ENCODE measurements at places on chromosomes 6 and 20. TPM values are rescaled to one million over a fixed set of nuclear protein-coding genes. Genes with fewer than 3 reads are reported as not detected.

PRPH2 gene
- 2.0 TPM for total RNA-seq

OLIG3 gene
- total RNA-seq, result not detected

EMILIN3 gene
- 0.09 TPM for total RNA-seq

- no peak for DNase-seq
Observed at GRCh38 chr6:85470023-85470410, 20.1 kb downstream of the NT5E start.

GRCh38 chr20:16059841-16060240 is 513.4 kb downstream of the KIF16B start:
- DNase-seq, result no peak

GRCh38 chr6:122676688-122677087 is 66.5 kb downstream of the PKIB start:
- no peak for DNase-seq

DNA sequence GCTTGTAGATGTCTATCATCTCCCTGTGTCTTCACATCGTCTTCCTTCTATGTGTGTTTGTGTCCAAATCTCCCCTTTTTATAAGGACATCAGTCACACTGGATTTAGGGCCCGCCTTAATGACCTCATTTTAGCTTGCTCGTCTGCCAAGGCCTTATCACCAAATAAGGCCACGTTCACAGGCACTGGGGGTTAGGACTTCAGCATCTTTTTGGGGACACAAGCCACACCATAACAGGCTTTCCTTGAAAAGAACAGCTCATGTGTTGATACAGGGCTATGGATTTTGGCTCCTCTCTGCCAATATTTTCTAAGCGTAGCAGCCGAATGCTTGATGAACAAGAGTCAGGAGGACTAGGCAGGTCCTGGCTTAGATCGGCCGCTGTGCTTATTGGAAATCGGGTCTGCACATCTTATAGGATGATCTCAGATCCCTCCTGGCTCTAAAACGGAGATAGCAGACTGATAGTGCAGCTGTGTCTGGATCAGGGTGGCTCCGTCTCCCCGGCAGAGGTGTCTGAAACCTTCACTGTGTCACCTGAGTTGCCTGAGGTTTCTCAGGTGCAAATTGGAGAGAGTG is 16.2 kb upstream of the TMEM181 start:
- no peak for DNase-seq

DNA sequence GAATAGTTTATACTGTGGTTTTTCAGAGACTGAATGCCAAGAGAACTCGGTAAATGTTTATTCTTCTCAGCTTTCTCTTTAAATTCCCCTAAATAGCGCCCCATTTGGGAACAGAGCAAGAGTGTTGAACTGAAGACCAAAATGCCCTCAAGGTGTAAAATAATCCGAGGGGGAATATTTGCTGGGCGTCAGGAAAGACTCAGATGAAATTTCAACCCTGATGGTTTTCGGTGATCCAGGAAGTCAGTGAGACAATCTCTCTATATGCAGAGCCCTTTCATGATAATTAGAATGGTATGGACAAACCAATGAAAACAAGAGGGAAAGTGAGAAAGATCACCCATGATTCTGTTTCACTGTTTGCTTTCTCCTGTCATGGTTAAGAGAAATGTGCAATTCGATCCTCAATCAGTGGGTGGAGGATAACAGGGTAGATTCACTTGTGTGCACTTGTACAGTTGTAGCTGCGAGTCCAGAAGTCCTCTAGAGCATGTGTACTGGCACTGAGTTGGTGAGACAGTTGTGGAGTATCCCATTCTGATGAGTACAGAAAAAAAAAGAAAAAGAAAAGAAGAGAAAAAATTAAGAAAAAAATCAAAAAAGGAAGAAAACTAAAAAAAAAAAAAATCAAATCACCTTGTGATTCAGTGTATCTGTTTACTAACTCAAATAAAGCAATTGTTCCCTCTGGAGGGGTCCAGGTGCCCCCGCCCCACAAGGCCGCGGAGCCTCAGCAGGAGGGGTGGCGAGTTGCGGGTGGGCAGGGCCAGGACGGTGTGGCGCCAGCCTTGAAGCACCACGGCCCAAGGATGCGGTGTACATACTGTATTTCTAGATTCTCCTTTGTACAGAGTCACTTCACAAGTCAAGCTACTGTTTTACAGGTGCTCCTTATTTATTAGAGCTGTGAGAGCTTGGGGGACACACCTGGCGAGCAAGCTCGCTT is 164.9 kb downstream of the SCML4 start:
- DNase-seq, result no peak

- no peak for DNase-seq
Observed at GRCh38 chr6:119116712-119117281, 38.3 kb upstream of the FAM184A start.

DNA sequence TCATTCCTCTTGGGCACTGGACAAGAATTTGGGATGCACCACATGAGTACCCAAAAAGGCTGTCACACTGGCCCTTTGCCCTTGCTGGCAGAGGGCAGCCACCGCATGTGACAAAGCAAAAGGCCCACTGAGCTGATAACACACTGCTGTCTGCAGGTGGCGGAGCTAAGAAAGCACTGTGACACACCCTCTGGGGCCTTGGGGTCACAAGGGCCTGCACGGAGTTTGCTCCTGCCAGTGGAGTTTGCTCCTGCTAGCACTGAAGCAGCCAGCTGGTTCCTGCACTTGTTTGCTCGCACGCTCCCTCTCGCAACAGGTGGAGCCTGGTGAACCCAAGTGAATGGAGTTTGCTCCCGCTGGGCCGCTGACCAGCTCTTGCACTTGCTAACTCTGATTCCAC is 132.6 kb downstream of the LCA5 start:
- no peak for DNase-seq

- no peak for DNase-seq
Observed at GRCh38 chr6:106462923-106463557, 102.5 kb downstream of the CRYBG1 start.
